ENCODE measurements at places on chromosomes 12 and 14.

- DNase-seq, result no peak
Observed at GRCh38 chr14:36653413-36653812, 8.2 kb upstream of the PAX9 start.

- DNase-seq, result no peak
Observed at GRCh38 chr12:65665817-65666216, 158.5 kb upstream of the HMGA2 start.

GRCh38 chr14:31286456-31287293 is 79.1 kb upstream of the HECTD1 start:
- no peak for DNase-seq

- DNase-seq, result no peak
Observed at GRCh38 chr12:67649261-67649569, 670 bp downstream of the DYRK2 start.

GRCh38 chr12:92457458-92458180 is 245.2 kb upstream of the PLEKHG7 start:
- no peak for DNase-seq

DNA sequence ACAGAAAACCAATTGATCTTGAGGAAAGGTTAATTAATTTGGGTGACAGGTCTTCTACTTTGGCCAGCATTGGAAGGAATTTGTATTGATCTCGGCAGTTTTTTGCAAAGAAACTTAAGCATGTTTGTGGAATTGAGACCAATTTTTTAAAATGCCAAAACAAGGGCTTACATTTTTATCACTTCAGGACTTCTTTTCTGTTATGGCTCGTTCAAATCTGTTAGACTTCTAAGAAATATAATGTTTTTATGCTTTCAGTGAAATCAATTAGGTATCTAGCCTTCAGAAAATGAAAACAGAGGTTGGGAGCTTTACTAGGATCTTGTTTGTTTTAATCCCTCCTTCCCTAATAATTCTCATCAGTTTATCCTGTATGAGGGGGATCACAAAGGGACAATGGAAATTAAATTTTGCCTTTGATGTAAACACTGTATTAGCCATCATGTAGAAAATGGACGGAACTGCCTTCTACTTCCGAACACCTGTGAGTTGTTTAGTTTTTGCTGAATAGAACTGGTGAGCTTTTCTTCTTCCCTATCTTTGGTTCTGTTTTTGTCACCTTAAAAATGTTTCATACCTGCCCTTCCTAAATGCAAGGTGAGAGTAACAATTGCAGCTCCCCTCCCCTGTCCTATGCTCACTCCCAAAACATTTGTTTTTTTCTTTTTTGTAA is 7.8 kb downstream of the FOXA1 start:
- DNase-seq, result no peak

GRCh38 chr12:104258476-104259067 is 43.0 kb downstream of the TXNRD1 start:
- DNase-seq, result no peak

GRCh38 chr12:65184176-65184857 is 14.9 kb downstream of the LEMD3 start:
- DNase-seq, result no peak

DNA sequence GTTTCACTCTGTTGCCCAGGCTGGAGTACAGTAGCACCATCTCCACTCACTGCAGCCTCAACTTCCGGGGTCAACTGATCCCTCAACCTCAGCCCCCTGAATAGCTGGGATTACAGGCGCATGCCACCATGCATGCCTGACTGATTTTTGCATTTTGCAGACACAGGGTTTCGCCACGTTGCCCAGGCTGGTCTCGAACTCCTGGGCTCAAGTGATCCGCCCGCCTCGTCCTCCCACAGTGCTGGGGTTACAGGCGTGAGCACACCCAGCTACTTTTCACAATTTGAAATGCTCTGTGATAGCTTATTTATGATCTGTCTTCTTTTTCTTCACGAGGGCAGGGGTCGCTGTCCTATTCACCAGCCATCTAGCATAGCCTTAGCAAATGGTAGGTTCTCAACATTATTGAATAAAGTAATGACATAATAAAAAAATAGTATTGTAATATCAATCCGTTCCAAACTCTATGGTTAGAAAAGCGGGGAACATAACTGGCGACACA is 477 bp upstream of the DDX47 start:
- no peak for DNase-seq

- DNase-seq, result no peak
Observed at GRCh38 chr14:56754921-56755320, 55.4 kb downstream of the OTX2 start.

- DNase-seq, result no peak
Observed at GRCh38 chr12:105025890-105026289, 39.8 kb downstream of the NOPCHAP1 start.

GRCh38 chr12:81610955-81611889 is 147.9 kb downstream of the PPFIA2 start:
- DNase-seq, result no peak

DNA sequence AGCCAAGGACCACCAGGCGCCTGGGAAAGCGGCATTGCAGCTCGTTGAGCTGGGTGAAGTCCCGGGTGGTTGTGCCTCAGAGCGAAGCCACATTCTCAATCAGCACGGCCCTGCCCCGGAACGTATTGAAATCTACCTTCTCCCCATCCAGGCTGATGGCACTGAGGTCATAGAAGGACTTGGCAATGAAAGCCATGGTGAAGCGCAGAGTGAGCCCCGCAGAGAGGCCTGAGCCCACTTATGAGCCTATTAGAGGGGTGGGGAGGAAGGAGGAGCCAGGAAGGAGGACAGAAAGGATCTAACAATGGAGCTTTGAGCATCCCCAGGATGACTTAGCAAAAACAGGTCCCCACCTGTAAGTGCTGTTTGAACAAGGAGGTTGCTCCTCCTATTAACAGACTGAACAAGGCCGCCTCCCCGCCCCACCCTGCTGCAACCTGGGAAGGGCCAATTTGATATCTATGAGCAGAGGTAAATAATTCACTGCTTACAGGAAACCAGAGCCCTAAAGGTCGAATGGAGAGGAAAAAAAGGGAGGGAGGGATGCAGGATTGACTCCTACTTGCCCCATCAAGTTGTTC is at the start of gene GPX2:
GPX2 (minus strand) TSS at position 215 of the 581 bp plus-strand sequence; CDS start at position 196, 19 bp downstream.
- DNase-seq, result no peak

DNA sequence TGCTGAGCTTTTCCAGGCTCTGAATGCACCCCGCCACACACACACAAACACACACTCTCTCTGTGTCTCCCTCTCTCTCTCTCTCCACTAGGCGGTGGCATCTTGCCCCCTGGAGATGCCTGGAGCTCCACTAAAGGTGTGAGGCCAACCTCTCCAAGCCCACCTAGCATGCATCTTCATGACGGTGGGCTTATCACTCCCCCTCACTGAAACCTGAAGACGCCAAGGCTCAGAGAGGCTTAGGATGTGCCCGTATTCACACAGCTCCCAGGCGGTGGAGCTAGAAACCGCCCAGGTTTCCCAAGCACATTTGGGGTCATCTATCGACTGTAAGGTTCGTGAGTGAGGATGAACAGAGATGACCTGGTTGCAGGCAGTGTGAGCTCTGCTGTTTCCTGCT is 42.6 kb upstream of the BCL11B start:
- DNase-seq, result no peak

DNA sequence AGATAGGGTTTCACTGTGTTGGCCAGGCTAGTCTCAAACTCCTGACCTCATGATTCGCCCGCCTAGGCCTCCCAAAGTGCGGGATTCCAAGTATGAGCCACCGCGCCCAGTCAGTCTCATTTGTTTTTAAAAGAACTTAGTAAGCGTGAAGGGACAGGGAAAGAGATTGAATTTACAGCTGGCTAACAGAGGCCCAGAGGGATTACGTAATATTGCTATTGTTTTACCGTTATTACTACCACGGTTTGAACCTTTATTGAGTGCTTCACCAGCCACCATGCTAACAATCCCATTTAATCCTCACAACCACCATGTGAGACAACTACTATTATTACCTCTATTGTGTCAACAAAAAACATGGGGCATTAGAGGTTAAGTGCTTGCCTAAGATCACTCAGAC is 26.7 kb upstream of the BLTP3B start:
- DNase-seq, result no peak

GRCh38 chr14:71651228-71651627 is 281.0 kb upstream of the RGS6 start:
- DNase-seq, result no peak

- DNase-seq, result no peak
Observed at GRCh38 chr14:27995691-27996090, 770.9 kb upstream of the FOXG1 start.

DNA sequence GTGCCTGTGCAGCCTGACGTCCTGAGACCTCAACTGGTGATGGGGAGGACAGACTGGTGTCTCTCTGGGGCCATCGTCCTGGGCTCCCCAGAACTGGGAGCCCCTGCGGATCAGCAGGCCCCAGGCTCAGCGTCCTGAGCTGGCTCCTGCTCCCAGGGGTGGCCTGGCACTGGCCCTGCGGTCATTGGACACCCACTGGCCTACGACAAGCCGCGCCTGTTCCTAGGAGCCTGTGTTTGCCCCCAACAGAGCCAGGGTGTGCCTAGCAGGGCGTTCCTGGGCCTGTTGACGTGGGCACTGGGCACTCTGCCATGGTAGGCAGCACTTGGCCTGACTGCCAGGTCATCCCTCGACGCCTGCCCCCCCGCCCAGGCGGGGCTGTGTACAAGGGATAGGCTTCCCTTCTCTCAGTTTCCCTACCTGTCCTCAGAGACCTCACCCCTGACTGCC is 8.4 kb downstream of the ADSS1 start:
- DNase-seq, result no peak

DNA sequence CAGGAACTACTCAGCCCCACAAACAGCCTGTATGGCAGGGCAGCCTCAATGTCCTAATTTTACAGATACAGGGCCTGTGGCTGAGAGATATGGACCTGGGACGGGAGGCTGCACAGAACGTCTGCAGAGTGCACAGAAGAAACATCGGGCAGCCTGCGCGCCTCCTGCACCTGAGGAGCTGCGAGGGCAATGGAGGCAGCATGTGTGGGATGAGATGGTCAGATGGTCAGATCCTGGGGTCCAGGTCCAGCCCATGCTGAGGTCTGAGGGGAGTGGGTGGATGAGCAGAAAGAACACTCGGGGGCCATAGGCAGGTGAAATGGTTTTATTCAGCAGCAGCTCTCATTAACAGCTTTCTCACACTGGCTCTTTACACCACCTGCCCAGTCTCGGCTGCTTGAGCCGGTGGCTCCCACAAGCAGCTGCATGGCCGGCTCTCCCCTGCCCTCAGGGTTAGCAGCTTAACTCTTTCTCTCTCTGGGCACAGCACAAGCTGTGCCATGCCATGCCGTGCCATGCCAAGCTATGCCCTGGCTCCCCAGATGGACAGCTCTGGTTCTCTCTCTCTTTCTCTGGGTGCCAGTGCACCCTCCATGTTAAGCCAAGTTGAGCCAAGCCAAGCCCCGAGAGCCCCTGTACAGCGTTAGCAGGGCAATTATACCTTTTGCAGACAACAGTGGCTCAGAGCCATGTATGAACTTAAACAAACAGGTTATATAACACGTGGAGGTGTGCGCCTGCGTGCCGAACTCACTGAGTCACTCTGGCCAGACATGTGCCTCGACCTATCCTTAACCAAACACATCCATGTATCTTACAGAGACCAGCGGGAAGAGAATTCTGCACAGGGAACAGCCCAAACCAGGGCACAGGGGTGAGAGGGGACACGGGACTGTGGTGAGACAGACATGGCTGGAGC is 47.6 kb downstream of the RIMBP2 start:
- DNase-seq, result no peak

GRCh38 chr14:91369628-91370445 is 47.8 kb downstream of the CCDC88C start:
- DNase-seq, result no peak

GRCh38 chr14:104383088-104383995 is 196.2 kb upstream of the C14orf180 start:
- no peak for DNase-seq

DNA sequence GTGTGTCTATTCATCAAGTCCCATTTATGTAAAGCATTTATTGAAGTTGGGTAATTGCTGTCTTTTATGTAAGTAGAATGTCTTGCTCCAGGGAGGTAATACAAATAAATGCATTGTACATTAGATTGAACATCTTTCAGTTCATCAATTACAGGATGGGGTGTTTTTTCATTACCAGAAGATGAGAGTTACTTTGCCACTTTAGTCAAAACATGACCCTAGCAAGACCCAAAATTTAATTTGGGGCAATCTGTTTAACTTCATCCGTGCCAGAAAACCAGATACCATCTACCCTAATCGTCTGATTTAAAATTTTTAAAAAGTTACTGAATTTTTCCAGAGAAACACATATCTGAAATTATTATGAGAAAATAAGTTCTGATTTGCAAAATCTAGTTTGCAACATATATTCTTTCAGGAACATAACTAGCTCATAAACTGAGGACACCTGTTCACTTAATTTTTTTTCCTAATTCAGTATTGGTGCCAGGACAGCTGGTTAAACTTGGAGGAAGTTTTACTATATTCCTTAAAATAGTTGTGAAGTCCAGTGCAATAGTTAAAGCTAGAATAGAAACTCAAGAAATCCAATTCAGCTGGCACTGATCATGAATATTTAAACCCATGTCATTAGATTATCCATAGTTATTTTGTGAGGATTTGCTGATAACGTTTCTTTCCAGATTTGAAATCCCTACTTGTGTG is 114.5 kb downstream of the SRGAP1 start:
- DNase-seq, result no peak

DNA sequence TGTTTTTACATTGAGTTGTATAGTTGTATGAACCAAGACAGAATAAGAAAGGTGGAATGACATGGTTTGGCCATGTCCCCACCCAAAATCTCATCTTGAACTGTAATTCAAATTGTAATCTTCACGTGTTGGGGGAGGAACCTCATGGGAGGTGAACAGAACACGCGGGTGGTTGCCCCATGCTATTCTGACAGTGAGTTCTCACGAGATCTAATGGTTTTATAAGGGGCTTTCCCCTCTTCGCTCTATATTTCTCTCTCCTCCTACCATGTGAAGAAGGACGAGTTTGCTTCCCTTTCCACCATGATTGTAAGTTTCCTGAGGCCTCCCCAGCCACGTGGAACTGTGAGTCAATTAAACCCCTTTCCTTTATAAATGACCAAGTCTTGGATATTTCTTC is 25.3 kb downstream of the DDHD1 start:
- no peak for DNase-seq

- no peak for DNase-seq
Observed at GRCh38 chr14:65954942-65955341, 531.2 kb upstream of the CCDC196 start.

DNA sequence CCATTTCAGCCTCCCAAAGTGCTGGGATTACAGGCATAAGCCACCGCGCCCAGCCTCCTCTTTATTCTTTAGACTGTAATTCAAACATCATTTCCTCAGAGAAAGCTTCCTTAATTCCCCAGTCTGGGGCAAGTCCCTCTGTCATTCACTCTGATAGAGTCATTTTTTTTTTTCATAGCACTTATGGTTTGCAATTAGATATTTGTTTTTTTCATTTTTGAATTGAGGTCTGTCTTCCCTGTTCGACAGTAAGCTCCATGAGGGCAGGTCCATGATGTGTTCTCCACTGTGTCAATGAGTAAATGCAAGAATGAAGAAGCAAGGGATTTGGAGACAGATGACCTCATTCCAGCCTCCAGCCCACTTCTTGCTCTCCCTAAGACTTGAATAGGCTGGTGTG is 12.1 kb downstream of the ASIC1 start:
- no peak for DNase-seq

- DNase-seq, result no peak
Observed at GRCh38 chr12:91529829-91530228, 347.2 kb upstream of the DCN start.

Data from stimulated activated CD4-positive, alpha-beta T cell treated with anti-CD3 and anti-CD28 coated beads, Interleukin-15, amount 100 ng/mL, for 1 hour (primary cell).